ENCODE measurements at places on chromosomes 1 and 21.
A peak's percentile ranks its signal among the peaks of the same experiment; 100 is the strongest.

- DNase-seq = no peak
These were observed 45.2 kb upstream of the LYST start for GRCh38 chr1:235911876-235912275.

GRCh38 chr1:241225741-241226140, 131.3 kb downstream of the RGS7 start:
- DNase-seq = peak; percentile 43

DNA sequence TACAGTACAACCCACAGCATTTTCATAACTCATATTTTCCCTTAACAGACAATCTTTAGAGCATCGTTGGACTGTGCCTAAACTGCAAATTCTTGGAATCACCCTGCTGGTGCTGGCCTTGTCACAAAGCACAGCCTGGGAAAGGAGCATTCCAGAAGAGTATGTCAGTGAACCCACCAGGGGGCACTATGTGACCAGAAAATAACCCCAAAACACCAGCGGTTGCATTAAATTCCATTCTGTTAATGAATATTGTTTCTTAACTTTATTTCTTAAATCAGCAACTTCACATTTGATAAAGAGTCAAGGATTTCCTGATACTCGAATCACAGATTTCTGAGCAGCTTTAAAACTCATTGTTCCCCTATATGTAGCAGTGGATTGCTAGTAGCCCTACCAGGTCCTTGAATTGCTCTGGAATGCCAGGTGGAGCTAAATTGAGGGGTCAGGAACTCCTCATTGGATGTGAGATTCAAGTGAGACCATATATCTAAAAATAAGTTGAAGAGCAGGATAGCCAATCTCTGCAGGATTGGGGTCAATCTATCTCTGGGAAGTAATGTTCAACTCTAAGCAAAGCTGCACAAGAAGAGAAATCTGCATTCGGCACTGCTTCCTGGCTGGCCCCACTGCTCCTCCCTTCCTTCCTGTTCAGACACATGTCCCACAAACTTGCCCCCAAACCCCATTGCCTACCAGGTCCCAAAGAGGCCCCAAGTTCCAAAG, 12.7 kb upstream of the RAB4A start:
- peak; percentile 84 for DNase-seq

DNA sequence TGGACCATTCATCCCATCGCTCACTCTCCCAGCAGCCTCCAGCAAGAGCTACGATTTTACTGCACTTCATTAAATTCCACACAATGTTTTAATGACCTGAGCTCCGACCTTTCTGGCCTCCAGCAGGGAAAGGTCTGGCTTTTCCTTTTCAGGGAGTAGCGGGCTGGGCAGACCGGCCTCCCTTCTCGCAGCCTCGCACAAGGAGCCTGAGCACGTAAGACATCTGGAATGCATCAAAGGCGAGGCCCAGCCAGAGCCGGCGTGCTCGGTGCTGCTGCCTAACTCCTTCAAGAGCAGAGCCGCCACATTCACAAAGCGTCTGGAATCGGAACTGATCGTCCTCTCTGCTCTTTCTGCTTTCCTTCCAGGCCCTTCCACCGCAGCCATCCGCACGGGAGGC, 32.5 kb upstream of the FHAD1 start:
- no peak for DNase-seq

GRCh38 chr21:25370311-25370744, 237.0 kb downstream of the MRPL39 start:
- no peak for DNase-seq

DNA sequence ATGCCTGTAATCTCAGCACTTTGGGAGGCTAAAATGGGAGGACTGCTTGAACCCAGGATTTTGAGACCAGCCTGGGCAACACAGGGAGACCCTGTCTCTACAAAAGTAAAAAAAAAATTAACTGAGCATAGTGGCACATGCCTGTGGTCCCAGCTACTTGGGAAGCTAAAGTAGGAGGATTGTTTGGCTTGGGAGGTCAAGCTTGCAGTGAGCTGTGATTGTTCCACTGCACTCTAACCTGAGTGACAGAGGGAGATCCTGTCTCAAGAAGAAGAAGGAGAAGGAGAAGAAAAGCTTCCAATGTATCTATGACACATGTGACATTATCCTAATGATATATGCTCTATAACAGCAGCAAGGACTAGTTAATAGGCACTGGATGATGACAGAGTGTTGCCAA, 20.1 kb upstream of the ARHGAP29 start:
- no peak for DNase-seq

- no peak for DNase-seq
These were observed 101.2 kb downstream of the HMGB4 start for GRCh38 chr1:33965086-33965485.

GRCh38 chr1:50968821-50969610, 1.0 kb upstream of the CDKN2C start:
- DNase-seq = peak; percentile 53

DNA sequence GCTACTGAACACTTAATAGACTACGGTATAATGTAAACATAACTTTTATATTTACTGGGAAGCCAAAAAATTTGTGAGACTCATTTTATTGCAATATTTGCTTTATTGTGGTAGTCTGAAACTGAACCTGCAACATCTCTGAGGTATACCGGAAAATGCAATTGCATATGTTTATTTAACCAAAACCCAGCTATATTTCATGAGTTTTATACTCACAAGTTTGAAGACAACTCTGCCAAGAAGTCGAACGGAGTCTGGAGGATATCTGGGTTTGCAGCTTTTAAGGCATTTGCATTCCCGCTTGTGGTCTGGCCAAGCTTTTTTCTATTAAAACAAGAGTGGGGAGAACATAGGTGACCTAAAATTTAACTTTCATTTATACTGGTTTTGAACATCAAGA, 171.9 kb downstream of the SMYD3 start:
- DNase-seq = no peak

- no peak for DNase-seq
These were observed 21.3 kb downstream of the SOAT1 start for GRCh38 chr1:179314928-179315327.

DNA sequence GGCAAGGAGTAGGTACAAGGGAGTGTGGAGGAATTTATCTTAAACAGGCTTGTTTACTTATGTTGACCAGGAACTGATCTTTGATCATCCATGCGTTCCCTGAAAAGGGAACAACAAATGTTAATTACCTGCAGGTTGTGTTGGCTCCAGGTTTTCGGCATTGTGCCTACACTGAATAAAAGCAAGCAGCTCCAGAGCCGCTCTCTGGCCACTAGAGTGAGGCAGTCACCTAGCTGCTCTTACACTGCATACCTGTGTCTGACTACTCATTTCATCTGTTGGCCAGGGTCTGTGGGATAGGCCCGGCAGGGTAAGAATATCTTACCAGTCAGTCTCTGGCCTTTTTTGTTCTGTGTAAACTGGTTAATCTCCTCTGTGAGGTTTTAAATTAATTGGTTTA, 183.6 kb downstream of the HFM1 start:
- DNase-seq = no peak

DNA sequence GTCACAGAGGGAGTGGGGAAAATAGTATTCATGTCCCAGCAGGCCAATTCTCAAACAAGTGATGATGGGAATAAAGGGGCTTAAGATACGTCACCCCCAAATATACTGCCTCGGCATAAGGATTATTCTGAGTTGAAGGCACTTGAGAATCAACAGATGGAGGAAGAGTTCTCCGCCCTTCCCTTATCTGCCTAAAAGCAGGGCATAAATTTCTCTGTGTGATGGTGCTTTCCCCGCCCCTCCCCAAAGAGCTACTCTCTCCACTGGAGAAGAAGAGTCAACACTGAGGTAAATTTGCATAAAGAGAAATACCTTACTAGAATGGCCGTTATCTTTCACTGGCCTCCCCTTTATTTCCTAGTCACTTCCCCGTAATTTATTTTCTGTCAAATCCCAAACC, 18.7 kb downstream of the BECN2 start:
- no peak for DNase-seq

DNA sequence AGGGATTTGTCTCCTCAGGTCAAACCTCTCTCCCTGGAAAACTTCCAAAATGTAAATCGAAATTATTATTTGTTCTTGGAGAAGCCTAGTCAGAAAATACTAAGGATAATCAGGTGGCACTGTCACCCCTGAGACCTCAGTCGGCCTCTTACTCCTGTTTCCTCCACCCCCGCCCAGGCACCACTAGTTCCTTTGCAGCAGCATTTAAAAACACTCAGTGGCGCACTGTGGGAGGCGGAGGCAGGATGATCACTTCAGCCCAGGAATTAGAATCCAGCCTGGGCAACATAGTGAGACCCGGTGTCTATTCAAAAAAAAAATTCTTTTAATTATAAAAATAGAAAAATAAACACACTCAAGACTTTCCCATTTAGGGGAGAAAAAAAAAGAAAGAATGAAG, 18.0 kb upstream of the IFNAR2 start:
- DNase-seq = no peak

- DNase-seq = no peak
These were observed 50.5 kb upstream of the CYP2J2 start for GRCh38 chr1:59977075-59977410.

DNA sequence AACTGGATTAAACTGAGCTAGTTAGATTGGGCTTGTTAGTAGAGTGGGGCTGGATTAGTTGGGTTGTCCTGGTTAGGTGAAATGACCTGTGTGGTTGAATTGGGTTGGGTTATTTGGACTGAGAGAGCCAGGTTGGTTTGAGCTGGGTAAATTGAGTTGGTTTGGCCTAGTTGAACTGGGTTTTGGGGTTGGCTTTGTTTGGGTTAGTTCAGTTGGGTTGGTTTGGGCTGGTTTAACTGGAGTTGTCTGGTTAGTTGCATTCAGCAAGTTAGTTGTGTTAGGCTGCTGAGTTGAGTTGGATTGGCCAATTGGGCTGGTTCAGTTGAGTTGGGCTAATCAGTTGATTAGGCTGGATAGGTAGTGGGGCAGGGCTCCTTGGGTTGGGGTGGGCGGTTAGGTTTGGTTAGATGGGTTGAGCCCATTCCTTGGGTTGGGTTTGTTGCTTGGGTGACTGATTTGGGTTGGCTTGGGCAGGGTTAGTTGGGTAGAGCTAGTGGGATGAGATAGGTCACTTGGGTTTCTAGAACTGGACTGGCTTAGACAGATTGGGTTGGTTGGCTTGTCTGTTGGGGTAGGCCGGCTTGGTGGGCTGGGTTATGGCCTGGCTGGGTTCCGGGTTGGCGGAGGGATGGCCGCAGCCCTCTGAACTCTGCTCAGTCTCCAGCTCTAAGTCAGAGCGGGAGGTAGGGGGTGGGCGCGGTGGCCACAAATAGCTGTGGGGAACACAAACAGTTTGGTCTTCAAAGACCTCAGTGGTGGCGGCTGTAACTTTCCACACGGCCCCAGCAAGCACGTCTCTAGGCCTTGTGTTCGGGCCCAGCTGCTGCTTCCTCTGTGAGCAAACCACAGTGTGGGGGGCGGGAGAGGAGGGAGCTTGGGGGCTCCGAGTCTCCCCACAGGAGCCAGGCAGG, 67.2 kb upstream of the RUNX3 start:
- DNase-seq = no peak

- DNase-seq = no peak
These were observed 62.5 kb upstream of the ZP4 start for GRCh38 chr1:237953238-237953637.

DNA sequence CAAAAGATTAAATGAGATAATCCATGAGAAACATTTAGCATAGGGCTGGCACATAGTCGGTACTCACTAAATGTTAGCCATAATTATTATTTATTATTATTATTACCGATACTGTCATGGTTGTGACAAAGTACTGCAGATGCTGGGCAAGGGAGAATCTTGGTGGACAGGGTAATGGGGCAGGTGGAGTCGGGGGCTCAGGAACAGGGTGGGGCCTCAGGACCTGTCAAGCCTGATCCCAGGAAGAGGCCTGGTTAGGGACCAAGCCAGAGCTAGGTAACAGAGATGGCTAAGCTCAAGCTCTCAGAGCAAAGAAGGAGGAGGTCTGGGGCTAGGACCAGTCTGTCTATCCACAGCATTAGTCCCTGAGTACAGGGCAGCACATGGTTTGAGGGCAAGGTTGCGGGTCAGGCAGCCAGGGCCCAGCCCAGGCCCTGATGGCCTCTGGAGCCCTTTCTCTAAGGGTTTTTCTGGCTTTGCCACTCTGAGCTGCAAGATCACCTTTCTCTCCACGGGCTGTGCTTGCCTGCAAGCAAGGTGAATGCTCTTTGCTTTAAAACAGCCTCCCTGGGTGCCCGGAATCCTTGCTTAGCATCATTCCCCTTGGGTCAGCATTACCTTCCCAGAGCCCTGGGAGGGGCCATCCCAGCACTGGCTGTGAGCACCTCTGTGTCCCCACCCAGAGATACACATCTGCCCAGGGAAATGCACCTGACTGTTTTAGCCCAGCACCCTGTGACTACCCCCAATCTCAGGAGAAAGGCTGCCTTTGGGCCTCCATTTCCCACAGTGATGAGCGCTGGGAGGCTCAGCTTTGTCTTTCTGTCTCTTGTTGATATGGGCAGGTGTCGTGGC, 572.0 kb downstream of the PTPRU start:
- no peak for DNase-seq

DNA sequence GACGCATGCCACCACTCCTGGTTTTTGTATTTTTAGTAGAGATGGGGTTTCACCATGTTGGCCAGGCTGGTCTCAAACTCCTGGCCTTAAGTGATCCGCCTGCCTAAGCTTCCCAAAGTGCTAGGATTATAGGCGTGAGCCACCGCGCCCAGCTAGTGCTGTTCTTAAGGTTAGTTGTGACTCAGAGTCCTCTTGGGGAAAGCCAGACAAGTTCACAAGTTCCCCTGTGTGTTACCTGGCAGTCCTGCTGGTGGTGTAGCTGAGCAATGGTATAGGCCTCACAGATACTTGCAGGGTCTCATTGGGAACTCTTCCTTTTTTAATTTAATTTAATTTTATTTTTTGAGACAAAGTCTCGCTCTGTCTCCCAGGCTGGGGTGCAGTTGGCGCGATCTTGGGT, 10.6 kb downstream of the CFAP126 start:
- no peak for DNase-seq

DNA sequence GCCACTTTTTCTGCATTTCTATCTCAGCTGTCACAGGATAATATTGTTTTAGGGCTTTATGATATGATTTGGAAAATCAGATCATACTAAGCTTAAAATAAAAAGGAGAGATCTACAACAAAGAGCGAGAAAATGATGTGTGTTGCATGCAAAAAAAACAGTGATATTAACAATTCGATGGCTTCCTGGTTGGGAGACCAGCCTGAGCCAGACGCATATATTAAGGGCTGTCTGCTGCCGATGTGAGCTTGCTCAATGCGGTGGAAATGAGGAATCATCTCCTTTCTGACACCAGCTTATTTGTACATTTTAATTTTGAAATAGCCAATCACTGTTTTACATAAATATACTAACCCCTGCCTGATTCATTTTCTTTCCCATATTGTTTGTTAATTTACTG, 862.6 kb downstream of the USP25 start:
- DNase-seq = no peak

Measured in dermis blood vessel endothelial cell (primary cell).